ENCODE measurements at places on chromosomes 2 and 18. TPM values are rescaled to one million over a fixed set of nuclear protein-coding genes. Genes with fewer than 3 reads are reported as not detected.
A peak's percentile ranks its signal among the peaks of the same experiment; 100 is the strongest.

UBE2F gene
- total RNA-seq: 44.7 TPM

PUM2 gene
- 104 TPM for total RNA-seq

MGAT4A gene
- 41.0 TPM for total RNA-seq

TCF7L1 gene
- total RNA-seq: 39.5 TPM

ACVR1C gene
- total RNA-seq: 1.1 TPM

DNA sequence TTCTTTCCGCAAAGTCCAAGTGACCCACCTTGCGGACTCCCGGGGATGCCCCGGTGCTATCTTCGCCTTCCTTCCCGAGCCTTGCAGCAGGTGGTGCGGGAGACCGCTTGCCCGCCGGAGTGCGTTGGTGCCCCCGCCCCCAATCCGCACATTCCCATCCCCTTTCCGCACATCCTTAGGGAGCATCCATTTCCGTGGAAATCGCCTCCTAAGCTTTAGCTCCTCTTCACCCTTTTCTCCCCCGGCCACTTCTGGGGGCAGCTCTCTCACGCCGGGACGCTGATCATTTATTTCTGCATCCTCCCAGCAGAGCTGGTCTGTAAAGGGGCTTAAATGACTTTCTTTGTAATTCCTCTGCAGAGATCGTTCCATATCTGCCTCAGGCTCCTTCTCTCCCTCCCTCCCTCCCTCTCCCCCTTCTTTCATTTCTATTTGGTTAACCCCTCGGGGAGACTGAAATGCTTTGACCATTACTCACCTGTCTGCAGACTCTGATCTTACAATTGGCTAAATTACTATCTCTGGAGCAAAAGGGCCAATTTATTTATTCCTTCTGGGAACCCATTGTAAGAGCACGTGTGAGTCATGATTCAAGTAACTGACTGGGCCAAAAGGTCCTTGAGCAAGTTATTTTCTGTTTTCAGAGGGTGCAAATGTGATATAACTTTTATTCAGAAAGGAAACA is 1.3 kb upstream of the LYPD1 start:
- DNase-seq: no peak

- DNase-seq: no peak
Observed at GRCh38 chr18:42925036-42925435, 190.4 kb downstream of the RIT2 start.

DNA sequence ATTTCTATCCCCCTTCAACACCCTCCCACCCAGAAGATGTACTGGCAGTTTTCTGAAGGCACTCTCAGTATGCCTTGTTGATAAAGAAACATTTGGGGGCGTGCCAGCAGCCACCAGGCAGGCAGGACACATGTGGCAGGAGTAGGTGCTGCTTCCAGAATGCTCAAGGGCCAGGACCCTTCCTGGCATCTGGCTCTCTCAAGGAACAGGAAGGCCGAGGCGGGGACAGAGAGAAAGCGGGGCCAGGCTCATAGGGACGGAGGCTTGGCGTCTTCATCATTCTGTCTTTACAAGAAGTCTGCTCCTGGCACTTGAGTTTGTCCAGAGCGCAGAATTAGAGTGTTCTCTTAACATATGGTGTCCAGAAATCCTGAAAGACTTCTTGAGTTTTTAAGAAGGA is 121.6 kb downstream of the FAM210A start:
- DNase-seq: no peak

DNA sequence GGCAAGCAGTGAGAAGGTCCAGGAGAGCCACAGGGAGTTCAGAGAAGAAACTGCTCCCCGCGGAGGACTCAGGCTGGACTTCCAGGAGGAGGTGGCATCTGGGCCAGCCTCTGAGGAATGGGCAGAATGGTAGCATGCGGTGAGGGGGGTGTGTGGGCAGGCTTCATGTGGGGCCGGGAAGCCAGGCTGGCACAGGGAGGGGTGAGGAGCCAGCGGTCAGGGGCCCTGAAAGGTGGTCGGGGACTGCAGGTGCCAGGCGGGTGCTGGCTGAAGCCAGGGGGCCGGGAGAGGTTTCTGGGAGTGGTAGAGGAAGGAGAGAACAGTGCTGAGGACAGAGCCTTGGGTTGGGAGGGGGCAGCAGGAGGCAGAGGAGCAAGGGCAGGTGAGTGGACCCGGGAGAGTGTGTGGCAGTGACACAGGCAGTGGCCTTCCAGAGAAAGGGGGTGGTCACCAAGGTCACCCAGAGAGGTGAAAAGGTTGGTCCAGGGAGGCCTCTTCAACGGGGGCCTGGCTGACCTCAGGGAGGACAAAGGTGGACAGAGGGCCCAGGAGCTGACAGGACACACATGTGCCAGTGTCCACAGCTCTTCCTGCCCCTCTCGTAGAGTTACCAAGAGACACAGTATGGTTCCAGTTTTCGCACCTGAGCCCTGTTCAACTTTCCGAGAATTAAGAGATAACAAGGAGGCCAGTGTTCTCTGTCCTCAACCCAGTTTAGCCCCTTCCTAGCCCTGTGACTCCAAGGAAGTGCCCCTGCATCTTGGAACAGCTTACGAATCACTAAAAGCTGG is 101.2 kb upstream of the ASB18 start:
- DNase-seq: no peak

DNA sequence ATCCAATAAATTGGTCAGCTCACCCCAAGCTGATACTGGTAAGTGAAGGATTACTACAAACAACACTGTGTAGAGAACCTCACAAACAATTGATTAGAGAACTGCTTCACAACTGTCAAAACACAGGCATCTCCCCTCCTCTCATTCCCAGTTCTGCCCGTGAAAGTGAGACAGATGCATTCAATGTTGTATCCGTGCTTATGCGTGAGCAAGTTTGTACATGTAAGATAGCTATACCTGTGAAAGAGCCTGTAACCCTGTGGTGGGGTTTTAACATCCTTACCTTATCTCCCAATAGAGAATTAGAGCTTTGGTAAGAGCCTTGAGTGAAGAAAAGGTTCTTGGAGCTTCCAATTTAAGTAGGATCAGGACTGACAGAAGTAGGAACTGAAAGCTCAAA is 9.1 kb downstream of the MARCHF4 start:
- DNase-seq: no peak

DNA sequence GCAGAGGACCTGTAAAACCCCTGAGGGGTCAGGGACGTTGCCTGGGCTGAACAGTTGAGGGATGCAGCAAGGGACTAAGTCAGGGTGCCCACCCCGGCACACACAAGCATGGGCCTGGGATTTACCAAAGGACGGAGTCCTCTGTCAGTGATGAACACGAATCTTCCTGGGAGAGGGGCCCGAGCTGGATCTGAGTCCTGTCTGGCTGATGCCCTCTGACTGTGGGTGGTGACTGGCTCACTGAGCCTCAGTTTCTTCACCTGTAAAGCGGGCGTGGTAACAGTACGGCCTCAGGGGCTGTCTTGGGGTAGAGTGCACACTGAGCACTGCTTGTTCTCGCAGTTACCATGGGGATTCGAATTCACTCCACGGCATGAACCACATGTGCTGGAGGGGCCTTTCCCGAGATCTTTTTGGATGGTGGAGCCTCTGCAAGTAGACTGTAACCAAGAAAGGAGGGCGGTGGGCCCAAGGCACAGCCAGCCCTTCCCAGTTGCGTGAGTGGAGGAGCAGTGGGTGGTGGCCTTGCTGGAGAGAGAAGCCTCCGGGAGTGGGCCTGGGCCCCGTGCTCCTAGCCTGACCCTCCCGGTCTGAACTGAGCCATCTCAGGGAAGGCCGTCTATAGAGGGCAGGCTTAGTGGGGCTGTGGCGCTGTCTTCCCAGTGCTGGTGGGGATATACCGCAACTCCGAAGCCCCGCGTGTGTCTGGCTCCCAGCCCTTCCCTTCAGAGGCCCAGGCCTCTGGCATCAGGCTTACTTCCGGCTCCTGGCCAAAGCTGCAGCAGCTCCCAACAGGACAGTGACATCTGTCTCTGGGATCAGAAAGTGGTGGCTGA is 130.8 kb upstream of the HS6ST1 start:
- DNase-seq: peak; percentile 48

- DNase-seq: no peak
Observed at GRCh38 chr2:174246944-174247381, 1.4 kb downstream of the OLA1 start.

- no peak for DNase-seq
Observed at GRCh38 chr2:14256890-14257289, 375.6 kb upstream of the LRATD1 start.

- DNase-seq: no peak
Observed at GRCh38 chr2:229084447-229084846, 186.6 kb downstream of the PID1 start.

DNA sequence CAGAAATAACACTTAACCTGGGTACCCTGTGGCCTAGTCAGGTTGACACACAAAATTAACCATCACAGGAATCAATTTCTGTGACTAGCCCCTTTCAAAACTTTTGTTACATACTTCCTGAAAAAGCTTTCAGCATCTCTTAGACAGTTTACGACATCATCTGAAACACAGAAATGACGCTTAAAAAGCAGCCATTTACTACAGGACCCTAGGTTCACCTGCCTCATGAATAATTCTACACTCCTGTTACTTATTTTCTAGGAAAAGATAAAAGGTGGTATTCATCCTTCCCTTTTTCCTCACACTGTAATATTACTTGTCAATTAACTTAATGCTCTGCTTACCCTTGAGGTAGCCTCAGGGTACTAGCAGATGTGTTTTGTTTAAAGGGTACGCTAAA is 388.4 kb downstream of the IRS1 start:
- DNase-seq: no peak

DNA sequence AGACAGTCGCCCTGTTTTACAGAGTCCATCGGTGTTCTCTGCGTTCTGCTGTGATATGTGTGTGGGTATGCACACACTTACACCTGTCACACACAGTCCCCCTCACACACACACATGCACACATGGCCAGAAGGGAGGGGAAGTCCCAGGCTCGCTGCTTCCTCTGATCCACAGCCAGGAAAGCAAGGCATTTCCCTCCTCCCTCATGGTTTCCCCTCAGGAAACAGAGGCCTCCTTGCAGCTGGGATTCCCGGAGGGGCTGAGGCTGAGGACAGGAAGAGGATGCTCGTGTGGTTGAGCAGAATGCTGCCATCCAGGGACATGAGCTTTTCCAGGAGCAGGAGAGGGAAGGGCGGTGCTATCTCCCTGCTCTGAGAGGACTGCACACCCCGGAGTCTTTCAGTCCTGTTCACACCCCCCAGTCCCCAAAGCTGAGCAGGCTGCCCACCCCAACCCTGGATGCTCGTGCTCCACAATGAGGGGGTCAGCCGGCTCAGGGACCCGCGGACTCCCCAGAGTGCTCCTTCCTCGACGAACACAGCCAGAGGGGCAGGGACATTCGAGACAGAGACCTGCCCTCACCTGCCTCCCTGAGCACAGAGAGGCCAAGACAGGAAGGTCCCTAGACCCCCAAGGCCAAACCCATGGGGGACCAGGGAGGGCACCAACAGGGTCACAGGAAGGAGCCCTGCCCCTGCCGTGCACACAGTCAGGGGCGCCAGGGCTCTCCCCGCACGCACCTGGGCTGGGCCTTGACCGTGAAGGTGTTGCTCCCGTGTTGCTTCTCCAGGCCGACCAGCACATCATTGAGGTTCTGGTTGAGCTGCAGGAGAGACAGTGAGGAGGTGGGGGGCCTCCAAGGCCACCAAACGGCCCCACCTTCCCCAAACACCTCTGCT is 45.3 kb downstream of the BIN1 start:
- no peak for DNase-seq

Data from aorta (tissue), 5 donors.